ENCODE measurements at places on chromosomes 6 and 20. TPM values are rescaled to one million over a fixed set of nuclear protein-coding genes. Genes with fewer than 3 reads are reported as not detected.

The EHMT2 gene
- 53.6 TPM for total RNA-seq

The SLC17A4 gene
- not detected for total RNA-seq

- peak; percentile 60 for DNase-seq
These were observed 121.8 kb downstream of the SULF2 start for GRCh38 chr20:47663354-47664067.

DNA sequence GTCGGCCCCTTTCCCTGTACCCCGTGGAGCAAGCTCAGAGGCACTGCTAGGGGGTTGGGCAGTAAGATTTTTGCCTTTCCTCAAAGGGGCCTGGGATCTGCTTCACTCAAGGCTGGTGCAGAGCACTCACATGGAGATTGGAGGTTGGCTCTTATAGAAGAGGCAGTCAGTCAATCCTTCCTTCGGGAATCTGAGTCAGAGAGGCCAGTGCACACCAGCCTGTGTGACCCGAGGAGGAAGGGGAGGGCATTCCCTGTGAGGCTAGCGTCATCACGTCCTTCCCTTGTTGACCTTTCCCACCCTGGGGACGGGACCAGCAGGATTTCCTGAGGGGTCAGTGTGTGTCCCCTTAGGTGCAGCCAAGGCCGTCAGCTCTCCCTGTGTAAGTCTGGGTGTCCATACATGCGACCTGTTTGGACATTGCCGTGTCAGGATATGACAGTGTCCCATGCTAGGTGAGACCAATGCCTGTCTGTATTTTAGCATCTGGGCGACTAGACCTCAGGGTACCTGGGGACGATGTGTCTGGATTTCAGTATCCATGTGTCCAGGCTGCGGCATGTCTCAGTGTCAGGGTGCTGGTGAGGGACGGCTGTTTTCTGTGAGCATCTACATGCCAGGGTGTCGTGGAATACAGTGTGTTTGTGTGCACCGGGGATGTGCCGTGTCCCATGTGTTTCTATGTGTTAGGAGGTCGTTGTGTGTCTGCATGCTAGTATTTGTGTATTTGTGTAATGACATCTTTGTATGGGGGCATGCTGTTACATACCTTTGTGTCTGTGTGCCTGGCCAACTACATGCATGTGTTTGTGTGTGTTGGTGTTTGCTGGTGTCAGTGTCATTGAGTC, 2.8 kb upstream of the ZNF512B start:
- no peak for DNase-seq

GRCh38 chr6:150588888-150589499, 10.7 kb upstream of the PLEKHG1 start:
- no peak for DNase-seq

DNA sequence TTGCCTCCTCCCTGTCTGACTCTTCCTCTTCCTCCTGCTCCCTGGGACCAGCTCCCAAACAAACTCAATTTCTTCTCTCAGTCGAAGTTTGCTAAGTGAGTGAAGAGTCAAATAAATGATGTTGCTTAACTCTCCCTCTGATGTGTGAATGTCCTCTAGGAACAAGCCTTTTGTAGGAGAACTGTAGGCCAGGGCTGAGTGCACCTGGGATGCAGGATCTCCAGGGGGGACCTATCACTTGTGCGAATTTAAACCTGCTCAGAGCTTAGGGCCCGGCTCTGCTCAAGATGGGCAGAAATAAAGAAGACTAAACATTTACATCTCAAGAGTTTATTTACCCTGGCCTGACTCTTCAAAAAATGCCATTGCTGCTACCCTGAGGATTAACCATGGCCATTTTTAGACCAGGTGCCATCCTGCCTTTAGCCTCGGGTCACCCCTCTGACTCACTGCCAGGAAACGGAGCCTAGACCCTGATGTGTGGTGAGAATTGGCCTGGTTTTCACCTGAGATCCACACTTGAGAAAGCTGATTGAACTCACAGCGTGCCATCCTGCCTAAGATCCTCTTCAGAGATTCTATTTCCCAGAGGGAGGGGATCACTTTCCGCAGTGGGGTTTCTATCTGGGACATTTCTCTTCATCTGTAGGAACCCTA, 63.6 kb upstream of the CD93 start:
- DNase-seq, result no peak

DNA sequence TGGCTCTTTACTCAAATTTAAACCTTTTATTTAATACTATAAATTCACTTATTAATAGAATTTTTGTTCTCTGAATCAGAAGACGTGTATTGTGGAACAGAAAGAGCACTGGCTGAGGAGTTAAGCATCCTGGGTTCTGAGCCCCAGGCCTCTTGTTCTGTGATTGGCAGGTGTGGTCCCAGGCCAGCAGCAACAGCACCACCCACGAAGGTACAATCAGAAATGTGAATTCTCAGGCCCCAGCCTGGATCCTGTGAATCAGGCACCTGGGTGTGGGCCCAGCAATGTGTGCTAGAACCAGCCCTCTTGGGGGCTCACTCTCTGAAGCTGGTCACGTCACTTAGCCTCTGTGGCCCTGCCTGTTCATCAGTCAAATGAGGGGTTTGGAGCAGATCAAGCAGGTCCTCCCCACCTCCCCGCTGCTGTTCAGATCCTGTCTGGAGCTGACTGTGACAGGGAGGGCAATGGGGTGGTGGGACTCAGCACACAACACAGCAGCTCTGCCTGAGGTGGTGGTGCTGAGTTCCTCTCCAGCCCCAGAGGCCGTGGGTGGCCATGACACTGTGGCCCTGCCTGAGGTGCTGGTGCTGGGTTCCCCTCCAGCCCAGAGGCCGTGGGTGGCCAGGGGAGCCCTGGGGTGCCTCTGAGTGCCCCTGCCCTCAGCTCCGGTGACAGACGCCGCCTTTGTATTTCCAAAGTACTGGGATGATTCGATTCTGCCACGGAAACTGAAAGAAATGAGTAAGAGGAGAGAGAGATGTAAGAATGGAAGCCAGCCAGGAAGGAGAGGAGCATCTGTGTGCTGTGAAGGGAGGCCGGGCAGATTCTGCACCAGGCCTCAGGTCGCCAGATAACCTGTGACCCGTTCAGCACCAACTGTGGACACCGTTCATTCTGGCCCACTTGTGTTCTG, 41.6 kb upstream of the FRMD1 start:
- peak; percentile 1 for DNase-seq

The WFDC5 gene
- 2.3 TPM for total RNA-seq

GRCh38 chr6:43009124-43009523, 4.6 kb downstream of the MEA1 start:
- peak; percentile 19 for DNase-seq

The UBE3D gene
- total RNA-seq, result 6.0 TPM

The C6orf163 gene
- total RNA-seq, result 4.7 TPM

DNA sequence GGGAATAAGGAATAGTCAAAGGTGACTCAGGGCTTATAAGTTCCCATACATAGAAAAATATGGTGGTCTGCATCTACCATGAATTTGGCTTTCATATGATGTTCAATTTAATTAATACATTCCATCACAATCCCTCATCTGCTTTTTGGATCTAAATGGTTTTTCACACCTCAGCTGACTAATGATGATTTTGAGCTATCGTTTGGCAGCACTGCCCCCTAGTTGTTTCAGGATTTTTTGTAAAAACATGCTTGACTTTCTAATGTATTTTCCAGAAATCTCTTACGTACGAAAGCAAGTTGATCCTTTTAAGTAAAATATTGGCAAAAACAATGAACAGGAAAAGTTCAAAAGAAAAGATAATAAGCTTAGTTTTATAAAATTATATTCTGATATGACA, 408.6 kb upstream of the ADGRB3 start:
- no peak for DNase-seq

The ENPP3 gene
- 25.0 TPM for total RNA-seq

DNA sequence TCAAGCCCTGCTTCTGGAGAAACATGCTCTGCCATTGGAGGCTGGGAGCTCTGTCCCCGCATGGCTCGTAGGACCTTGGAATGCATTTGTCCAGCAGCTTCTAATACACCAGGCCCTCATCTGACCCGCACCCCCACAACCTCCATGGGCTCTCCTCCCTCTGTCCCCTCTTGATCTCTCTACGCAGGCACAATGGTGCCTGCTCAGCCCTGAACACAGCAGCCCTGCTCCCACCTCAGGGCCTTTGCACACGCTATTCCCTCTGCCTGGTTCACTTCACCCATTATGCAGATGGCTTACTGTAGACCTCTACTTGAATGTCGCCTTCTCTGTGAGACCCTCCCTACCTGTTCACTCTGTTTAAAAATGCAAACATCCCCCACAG, 27.0 kb upstream of the PTGIS start:
- DNase-seq, result no peak

GRCh38 chr20:53873230-53873604, 197.2 kb downstream of the BCAS1 start:
- no peak for DNase-seq

GRCh38 chr6:14873101-14873500, 372.8 kb upstream of the JARID2 start:
- no peak for DNase-seq
